Stimulated activated CD4-positive, alpha-beta T cell treated with anti-CD3 and anti-CD28 coated beads, Interleukin-15, amount 100 ng/mL, for 24 hours (primary cell): ENCODE measurements at places on chromosomes 3 and 15.

DNA sequence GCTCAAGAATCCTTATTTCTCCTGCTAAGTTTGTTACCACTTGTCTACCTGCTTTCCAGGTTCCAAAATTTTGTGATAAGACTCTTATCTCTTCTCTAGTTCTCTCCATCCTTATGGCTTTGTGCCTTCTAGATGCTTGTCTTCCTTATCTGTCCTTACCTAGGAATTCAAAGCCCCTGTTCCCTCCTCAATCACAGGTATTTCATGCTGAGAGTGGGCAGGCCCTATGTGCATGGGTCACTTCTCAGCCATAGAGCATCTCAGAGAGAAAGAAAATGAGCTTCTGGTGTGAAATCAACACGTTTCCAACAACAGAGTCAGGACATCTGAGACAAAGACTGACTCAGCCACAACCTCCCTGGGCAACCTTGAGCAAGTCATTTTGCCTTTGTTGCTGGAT, 214.1 kb upstream of the TLE3 start:
- DNase-seq = no peak

- DNase-seq = no peak
Measured at GRCh38 chr3:141603473-141604035, 116.7 kb downstream of the RASA2 start.

DNA sequence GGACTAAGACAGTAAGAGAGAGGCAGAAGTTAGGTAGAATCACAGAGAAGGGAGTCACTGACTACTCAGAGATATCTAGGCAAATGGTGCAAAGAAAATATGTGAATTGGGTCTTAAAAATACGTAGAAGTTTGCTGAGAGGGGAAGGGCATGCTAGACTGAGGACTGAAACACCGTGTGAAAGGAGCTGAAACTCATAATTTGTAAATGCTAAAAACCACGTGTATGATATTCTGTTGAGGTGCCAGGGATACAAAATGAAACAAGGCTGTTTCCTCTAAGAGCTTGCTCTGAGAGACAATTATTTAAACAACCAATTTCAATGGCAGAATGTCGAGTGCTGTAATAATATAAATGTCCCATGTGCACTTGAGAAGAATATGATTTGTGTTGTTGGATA, 47.2 kb downstream of the NCK1 start:
- no peak for DNase-seq

- peak; percentile 48 for DNase-seq
Measured at GRCh38 chr3:52339612-52340011, 23.5 kb downstream of the DNAH1 start.

- peak; percentile 36 for DNase-seq
Measured at GRCh38 chr3:129224984-129225393, 24.4 kb upstream of the COPG1 start.

GRCh38 chr15:101528108-101528916, 38.8 kb upstream of the PCSK6 start:
- no peak for DNase-seq

GRCh38 chr3:72800869-72801268, 47.4 kb downstream of the SHQ1 start:
- DNase-seq = no peak

GRCh38 chr3:126018995-126019394, 50.0 kb downstream of the ROPN1B start:
- no peak for DNase-seq

- no peak for DNase-seq
Measured at GRCh38 chr3:111315930-111316587, 225.9 kb upstream of the CD96 start.

- DNase-seq = peak; percentile 79
Measured at GRCh38 chr15:85618956-85619491, 175.7 kb downstream of the KLHL25 start.

GRCh38 chr3:55349851-55350250, 137.3 kb downstream of the WNT5A start:
- DNase-seq = no peak

- no peak for DNase-seq
Measured at GRCh38 chr3:170277833-170278580, 55.8 kb downstream of the PRKCI start.

GRCh38 chr3:137866933-137867332, 102.8 kb downstream of the SOX14 start:
- DNase-seq = no peak

GRCh38 chr15:34078900-34079299, 22.8 kb downstream of the EMC7 start:
- DNase-seq = no peak

GRCh38 chr3:58120075-58120812, 90.5 kb downstream of the DNASE1L3 start:
- no peak for DNase-seq

- DNase-seq = no peak
Measured at GRCh38 chr15:53470743-53471142, 288.7 kb downstream of the WDR72 start.

- no peak for DNase-seq
Measured at GRCh38 chr15:75688278-75688557, 24.4 kb downstream of the CSPG4 start.

GRCh38 chr3:189586941-189587663, 44.1 kb upstream of the TP63 start:
- DNase-seq = no peak

GRCh38 chr15:44711743-44712345, 527 bp downstream of the B2M start:
- peak; percentile 72 for DNase-seq

- peak; percentile 83 for DNase-seq
Measured at GRCh38 chr15:74053941-74054529, 28.3 kb downstream of the GOLGA6A start.

DNA sequence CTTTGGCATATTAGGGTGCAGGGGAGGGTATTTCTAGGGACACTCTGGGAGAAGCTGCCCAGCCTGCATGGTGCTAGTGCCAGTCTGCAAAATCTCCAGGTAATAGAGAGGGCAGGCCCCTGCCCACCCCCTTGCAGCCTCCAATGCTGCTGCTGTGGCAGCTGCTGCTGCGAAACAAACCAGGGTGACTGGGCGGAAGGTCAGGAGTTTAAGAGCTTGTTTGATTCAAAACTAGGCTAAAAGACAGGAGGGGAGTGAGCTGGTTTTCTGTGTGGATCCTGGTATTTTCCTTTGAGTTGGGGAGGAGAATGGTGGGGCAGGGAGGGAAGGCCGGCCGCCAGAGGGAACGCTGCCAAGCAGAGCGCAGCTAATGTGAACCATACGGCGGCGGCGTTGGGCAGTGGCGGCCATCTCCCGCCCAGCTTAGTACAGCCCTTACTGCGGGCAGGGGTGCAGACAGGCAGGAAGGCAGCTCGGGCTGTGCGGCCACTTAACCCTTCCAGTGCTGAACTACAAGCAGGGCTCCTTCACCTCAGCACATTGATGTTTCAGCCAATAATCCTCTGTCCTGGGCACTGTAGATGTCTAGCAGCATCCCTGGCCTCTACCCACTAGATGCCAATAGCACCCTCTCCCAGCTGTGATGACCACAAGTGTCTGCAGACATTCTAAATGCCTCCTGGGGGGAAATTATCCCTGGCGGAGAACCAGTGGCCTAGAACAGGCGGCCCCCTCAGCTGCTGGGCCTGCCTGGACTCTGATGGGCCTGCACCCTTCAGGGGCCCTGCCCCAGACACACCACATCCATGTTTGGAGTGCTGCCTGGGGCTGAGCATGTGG, 125.7 kb downstream of the EEFSEC start:
- no peak for DNase-seq
